Activated CD4-positive, alpha-beta T cell treated with anti-CD3 and anti-CD28 coated beads, Interleukin-10, Interleukin-2, amounts not matched to agents 100 ng/mL and 50 ng/mL, durations not matched to agents 16 hours and 8 hours (primary cell): ENCODE measurements at places on chromosomes 16 and 17.

- DNase-seq: no peak
Observed at GRCh38 chr17:78969865-78970264, 9.9 kb downstream of the LGALS3BP start.

DNA sequence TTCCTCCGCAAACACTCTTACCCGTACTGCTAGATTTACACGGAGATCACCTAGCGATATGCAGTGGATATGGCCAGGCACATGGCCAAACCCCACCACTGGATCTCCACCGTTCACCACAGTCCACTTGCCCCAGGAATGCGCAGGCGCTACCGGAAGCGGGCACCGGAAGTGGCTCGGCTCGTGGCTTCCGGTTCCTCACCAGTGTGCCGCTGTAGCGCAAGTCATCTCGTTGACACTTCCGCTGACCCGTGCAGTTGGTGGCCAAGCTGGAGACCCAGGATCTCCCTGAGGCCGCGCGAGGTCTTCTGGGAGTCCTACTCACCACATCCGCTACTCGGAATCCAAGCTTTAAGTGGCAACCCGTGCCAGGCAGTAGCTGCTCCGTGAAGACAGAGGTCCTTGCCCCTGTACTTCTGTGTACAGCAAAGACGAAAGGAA is 11.5 kb downstream of the ZNF597 start:
- peak; percentile 70 for DNase-seq

GRCh38 chr16:77452243-77452642 is 17.4 kb upstream of the ADAMTS18 start:
- DNase-seq: no peak

DNA sequence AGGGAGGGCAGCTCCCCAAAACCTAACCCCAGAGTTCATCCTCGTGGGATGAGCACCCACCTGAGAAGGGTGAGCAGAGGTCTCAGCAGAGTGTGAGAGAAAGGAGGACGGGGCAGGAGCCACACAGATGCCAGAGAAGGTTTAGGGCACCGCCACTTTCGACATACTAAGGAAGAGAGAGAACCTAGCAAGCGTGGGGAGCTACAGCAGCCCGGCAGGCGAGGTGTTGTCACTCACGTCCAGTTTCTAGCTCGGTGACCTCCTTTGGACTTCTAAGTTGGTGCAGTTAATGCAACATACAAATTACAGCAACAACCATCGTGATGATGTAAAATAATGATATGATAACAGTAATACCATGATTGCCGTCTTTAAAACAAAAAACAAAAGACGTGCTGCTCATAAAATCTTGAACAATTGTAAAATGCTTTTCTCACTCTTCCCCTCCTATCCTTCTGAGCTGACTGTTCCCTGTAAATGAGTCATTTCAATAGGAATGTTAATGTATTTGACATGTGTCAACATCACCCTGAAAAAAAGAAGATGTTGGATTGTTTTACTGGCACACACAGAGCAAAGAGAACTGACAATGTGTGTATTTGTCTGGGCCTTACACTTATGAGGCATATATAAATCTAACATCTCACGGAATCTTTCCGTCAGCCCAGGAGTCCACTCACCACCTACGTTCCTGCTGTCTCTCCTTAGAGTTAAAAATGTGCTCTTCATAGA is 158.2 kb upstream of the MAF start:
- DNase-seq: no peak

DNA sequence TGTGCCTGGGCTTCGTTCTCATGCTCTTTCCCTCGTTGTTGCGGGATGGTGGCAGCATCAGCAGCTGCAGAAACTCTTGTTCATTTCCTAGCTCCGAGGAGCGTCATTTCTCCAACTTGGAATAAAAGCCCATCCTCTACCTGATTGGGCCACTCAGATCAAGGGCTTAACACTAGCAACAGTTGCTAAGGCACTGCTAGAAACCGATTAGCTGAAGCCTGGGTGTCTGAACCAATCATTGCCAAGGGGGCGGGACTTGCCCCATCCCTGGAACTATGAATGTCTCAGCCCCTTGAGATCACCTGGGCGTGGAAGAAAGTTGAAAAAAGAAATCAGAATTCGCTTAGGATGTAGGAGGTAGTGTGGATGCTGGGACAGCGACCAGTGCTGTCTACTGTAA is 145.3 kb downstream of the FOXL1 start:
- no peak for DNase-seq

- peak; percentile 95 for DNase-seq
Observed at GRCh38 chr17:44210342-44211192, 8.9 kb downstream of the UBTF start.

DNA sequence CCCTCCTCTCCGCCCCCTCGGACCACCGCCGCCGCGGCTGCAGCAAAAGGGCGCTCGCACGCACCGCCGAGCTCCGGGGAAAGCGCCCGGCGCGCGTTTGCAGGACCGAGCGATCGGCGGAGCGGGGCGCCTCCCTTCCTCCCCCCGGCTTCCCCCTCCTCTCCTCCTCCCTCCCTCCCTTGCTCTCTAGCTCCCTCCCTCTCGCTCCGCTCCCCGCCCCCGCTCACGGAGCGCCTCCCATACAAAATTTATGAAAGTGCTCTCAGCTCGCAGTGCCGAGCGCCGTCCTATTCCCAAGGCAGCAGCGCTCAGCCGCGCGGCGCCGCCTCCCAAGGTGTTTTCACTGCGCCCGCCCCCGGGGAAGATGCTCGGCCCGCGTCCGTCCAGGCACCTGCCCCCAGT is at the start of gene RTN4RL1:
Gene RTN4RL1, minus strand, starts transcription at position 115 of the 402 bp plus-strand sequence. CDS start 469 bp downstream, outside the sequence.
- peak; percentile 47 for DNase-seq

GRCh38 chr16:38941-39892 is 14.2 kb downstream of the POLR3K start:
- DNase-seq: peak; percentile 66

- peak; percentile 63 for DNase-seq
Observed at GRCh38 chr16:23365602-23366240, 63.6 kb downstream of the SCNN1B start.

DNA sequence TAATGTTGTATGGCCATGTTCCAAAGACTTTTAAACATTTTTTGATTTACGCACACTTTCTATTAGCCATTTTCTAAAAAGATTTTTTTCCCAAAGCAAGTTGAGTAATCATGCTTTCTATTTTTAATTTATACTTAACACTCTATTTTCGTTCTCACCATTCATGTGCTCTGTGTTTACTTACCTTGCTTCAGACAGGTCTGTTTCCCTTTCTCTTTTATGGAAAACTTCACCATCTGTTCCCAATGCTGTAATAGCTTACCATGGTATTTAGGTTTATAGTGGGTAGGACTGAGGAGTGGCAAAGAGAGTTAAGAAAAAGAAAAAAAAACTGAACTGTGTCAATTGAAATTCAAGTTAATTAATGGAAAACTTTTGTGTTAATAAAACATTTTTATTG is 37.5 kb upstream of the KCNJ16 start:
- no peak for DNase-seq

GRCh38 chr16:11672206-11673090 is 4.2 kb downstream of the SNN start:
- peak; percentile 57 for DNase-seq

DNA sequence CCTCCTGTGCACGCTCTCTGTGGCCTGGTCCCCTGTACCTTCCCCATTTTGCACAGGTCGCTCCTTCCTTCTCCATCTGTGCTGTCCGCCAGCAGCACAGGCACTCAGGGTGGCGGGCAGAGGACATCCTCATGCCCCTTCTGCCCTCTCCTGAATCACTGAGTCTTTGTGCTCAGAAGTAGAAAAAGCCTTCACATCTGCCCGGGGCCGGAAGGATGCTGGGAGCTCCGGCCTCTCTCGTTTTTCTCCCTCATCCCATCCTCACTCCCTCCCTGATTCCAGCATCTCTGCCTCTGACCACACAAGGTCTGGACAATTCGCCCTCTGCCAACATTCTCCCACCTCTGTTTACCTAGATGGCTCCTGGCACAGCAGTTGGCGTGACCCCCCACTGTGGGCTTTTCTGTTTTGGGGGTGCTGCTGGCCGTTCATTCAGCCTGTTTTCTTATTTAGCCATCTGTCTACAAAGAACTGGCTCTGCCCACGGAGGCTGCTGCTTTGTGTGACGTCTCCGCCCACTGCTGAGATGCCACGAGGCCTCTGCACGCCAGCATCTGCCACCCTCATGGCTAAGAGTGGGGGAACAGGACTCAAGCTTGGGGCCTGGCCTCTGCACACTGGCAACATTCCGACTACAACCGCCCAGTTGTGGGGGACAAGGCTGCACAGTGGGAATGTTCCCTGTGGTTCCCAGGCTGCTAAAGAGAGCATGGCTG is 36.7 kb downstream of the SEC14L5 start:
- no peak for DNase-seq

GRCh38 chr16:12757546-12757945 is 46.1 kb downstream of the CPPED1 start:
- no peak for DNase-seq

- no peak for DNase-seq
Observed at GRCh38 chr16:814974-815373, 14.4 kb upstream of the GNG13 start.

GRCh38 chr17:79201119-79201518 is 126.5 kb downstream of the ENGASE start:
- no peak for DNase-seq

DNA sequence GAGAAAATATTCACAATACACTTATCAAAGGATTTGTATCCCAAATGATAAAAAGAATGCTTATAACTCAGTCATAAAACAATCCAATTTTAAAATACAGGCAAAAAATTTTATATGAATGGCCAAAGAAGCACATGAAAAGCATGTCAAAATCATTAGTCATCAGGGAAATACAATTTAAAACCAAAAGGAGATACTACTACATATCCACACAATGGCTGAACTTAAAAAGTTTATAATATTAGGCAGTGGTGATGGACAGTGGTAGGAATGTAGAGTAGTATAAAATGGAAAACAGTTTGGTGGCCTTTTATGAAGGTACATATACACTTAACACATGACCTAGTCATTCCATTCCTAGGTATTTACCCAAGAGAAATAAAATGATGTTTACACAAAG is 12.2 kb downstream of the CMC2 start:
- DNase-seq: no peak

DNA sequence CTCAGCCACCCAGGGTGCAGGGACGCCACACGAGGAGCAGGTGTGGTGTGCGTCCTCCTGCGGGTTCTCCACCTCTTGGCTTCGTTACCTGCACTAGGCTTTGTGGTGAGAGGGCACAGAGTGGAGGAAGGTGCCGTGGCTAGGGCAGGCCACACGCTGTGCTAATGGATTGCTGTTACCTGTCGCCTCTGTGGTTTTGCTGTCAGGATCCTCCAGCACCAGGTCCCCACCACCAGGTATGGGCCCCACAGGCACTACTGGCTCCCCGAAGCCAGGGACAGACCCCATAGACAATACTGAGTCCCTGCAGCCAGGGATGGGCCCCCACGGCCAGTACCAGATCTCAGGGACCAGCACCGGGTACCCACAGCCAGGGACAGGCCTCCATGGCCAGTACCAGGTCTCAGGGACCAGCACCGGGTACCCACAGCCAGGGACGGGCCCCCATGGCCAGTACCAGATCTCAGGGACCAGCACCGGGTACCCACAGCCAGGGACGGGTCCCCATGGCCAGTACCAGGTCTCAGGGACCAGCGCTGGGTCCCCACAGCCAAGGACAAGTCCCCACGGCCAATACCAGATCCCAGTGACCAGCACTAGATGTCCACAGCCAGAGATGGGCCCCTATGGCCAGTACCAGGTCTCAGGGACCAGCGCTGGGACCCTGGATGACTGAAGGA is 315.6 kb downstream of the SEC14L1 start:
- peak; percentile 51 for DNase-seq

- DNase-seq: no peak
Observed at GRCh38 chr16:89117975-89118289, 24.3 kb downstream of the ACSF3 start.

- no peak for DNase-seq
Observed at GRCh38 chr16:4870138-4870671, 22.9 kb downstream of the UBN1 start.
